Stimulated activated CD4-positive, alpha-beta T cell treated with anti-CD3 and anti-CD28 coated beads, Interleukin-15, amount 100 ng/mL, for 1 hour (primary cell): ENCODE measurements at places on chromosomes 13 and 19.

GRCh38 chr13:94435604-94436226, 43.8 kb downstream of the DCT start:
- DNase-seq = no peak

DNA sequence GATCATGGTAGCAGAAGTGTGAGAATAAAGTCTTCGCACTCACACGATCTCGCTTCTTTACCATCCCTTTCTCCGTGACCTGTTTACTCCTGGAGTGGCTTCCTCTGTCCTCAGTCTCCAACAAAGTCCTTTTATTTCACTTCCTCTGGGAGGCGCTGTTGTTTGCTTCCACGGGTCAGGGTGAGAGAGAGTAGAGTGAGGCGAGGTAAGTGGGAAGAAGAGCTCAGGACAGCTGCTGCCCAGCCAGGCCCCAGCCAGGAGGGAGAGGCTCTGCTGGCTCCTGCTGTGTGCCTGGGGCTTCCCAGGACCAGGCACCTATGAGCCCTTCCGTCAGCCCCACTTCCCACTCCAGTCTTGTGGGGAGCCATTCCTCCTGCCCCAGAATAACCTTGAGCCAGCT, 242.1 kb downstream of the FGF9 start:
- no peak for DNase-seq

- no peak for DNase-seq
Observed at GRCh38 chr19:3045885-3046697, 16.2 kb downstream of the TLE5 start.

GRCh38 chr13:109243311-109243951, 543.0 kb downstream of the IRS2 start:
- DNase-seq = no peak

DNA sequence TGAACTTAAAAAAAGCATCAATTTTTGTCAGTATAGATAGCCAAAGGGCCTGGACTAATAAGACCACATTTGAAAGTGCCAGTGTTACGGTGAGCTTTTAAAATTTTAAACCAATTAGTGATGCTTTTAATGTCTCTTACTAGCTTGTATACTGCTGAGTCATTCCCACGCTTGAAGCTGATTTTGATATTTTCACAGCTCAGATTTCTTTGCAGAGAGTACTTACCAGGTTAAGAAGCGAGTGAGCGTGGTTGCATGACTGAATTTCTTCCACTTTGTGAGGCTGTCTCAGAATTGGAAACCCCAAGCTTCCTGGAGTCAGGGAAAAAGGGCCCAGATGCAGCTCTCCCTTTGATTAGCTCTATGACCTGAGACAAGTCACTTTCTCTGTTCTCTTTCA, 74.5 kb upstream of the NBEA start:
- no peak for DNase-seq

- no peak for DNase-seq
Observed at GRCh38 chr19:42349378-42350107, 24.1 kb downstream of the MEGF8 start.

GRCh38 chr19:42279155-42279901, 10.3 kb downstream of the CIC start:
- DNase-seq = no peak

DNA sequence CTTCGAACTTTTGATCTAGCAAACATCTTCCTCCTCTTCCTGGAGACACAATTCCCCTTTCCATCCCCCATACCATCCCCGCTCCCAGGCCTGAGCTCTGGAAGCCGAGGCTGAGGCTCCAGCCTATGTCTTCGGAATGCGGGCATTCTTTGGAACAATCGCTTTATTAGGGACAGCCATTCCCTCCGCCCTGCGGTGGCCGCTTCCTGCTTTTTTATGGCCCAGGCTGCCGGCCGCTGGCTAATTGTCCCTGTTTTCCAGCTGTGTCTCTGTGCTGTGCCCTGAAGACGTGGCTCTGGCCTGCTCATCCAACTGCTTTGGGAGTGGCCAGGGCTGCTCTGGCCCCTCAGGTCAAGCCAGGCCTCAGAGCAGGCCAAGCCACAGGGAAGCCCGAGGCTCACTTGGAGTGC, 2.1 kb upstream of the CDX2 start:
- no peak for DNase-seq

GRCh38 chr13:102710261-102710679, 15.4 kb upstream of the METTL21C start:
- DNase-seq = no peak

GRCh38 chr13:104389691-104390090, 1323.5 kb upstream of the SLC10A2 start:
- DNase-seq = no peak
